ENCODE measurements at places on chromosomes 6 and 20.

DNA sequence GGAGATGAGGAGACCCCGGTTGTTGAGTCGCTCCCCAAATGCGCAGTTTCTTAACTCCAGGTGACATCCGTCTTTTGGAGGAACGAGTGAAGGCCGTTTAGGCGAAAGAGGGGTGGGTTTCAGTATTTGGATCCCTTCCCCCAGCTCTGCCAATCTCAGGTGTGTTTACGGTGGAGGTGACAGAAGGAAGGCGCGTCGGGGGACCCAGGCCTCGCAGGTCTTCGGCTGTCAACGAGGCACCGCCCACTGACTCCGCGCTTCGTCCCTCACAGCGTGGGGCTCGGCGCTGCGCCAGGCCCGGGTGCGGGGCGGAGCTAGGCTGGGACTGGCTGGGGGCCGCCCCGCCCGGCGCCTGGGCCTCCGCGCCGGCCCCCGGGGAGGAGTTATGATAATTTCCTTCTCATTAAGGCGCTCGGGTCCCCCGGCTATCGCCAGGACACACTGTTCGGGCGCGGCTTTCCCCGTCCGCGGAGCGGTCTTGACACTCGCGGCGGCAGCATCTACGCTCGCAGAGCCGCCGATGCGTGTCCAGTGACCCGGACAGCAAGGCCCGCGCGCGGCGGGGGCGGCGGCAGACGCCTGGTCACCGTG, at the start of gene TFAP2C:
Gene TFAP2C (plus strand): TSS at position 434 of the 591 bp plus-strand sequence. CDS start 239 bp downstream, outside the sequence.
- DNase-seq = peak; percentile 59

- no peak for DNase-seq
These were observed 648.0 kb upstream of the GJE1 start for GRCh38 chr6:141484711-141485110.

GRCh38 chr20:10362674-10363073, 71.3 kb downstream of the MKKS start:
- no peak for DNase-seq

DNA sequence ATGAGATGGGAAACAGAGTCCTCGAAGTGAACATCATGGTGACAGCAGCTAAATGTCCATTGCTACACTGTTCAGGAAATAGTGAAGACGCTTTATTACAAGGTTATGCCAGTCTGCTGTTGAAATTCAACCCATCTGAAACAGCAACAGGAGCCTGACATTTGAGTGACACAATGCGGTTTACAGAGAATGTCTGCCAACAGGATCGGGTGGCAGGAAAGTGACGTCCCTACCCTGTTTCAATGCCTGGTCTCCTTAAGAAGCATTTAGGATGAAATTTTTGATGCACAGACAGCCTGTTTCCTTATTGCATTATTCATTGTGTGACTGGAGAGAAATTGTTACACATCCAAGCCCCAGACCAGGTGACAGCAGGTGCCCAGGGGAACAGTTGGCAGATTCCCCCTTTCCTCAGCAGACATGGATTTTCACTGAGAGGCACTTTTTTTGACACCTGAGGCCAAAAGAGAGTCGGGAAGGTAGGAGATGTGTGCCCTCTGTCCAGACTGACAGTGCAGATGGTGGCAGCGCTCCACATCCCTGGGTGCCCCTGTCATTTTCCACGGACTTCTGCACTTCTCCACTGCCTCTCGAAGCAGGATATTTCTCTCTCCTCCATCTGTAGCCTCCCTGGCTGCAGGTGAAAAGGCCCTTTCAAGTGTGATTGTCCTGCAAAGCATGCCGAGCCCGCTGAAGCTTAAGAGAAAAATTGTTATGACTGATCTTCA, 87.9 kb downstream of the BFSP1 start:
- no peak for DNase-seq

GRCh38 chr6:166567813-166568212, 18.7 kb downstream of the RAMACL start:
- no peak for DNase-seq

GRCh38 chr6:7802662-7803061, 76.8 kb downstream of the BMP6 start:
- no peak for DNase-seq

DNA sequence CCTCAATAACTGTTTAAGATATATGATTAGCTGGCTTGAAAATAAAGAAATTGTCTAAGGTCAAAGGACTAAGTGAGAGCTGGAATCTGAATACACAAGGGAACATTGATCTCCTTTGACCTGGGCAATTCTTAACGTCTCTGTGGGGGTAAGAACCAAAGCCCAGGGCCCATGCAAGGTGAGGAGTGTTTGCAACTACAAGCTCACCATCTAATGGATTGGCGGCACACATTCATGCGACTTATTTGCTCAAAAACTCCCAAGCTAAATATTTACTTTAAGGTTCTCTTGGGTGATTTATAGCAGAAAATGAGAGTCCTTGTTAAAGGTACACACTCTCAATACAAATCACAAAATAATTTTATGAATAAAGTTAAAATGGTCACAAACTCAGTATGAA, 392.0 kb upstream of the FLRT3 start:
- no peak for DNase-seq

GRCh38 chr6:27795697-27796494, 116.3 kb downstream of the OR2B2 start:
- DNase-seq = peak; percentile 74

Data from neural crest cell (in vitro differentiated cells).